ENCODE measurements at places on chromosomes 16 and 17.
A peak's percentile ranks its signal among the peaks of the same experiment; 100 is the strongest.

DNA sequence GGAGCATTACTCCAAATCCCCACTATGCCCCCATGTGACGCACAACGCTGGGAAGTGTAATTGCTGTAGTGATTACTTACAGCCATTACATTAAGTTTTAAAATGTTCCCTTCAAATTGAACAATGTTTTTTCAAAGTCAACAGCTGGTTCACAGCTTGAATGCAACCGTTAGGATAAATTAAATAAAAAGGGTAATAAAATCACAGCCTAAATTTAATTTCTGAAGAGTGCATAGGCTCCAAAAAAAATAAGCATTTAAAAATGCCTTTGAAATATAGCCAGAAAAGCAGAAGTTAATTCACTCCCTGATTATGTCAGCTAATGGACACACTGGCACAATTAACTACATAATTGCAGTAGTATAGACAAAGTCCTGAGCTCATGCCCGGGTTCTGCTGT lies 50.5 kb upstream of the KDM8 start:
- no peak for DNase-seq

DNA sequence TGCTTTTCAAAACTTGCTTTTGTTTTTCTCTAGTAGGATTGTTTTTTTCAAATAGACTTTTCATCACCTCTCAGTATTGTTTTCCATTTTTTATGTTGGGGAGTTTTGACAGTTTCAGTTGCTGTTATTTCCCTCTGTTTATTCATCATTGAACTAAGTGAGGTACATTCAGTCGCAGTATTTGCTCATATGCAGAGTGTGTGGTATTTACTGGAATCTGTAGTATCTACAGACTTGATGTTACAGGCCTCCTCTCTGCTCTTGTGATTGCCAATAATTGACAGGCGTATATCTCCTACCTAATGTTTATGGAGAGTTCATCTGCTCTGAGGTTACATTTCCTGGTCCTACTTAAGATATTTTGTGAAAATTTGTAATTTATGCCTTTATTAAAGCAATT lies 49.6 kb downstream of the COX10 start:
- no peak for DNase-seq

GRCh38 chr16:76879420-76879819 lies 311.6 kb upstream of the MON1B start:
- DNase-seq = peak; percentile 55

- DNase-seq = no peak
Observed at GRCh38 chr16:53849994-53850393, 146.0 kb downstream of the FTO start.

- no peak for DNase-seq
Observed at GRCh38 chr17:45061606-45062205, 589 bp downstream of the NMT1 start.

DNA sequence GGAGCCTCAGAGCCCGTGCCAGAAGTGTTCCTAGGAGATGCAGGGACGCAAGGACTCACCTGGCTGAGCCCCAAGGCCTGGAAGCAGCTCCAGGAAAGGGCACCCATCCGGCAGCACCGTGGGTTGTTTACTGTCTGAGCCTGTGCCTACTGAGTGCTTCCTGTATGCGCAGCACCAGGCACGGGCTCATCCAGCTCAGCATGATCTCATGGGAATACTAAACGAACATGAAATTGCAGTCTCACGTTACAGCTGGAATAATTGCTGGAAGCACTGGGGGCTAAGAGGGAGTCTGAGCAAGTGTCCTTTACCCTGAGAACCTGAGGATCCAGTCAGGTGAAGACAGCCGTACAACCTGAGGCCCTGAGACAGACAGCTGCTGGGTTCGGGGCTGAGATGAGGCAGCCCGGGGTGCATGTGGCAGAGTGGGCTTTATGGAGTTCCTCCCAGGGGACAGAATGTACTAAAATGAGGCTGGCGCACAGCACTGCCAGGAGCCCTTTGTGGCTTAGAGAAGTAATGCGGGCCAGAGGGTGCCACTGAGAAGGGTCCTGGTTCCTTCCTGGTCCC lies 5.4 kb downstream of the CTRL start:
- DNase-seq = peak; percentile 78

- DNase-seq = no peak
Observed at GRCh38 chr17:69064001-69064400, 3.3 kb upstream of the ABCA9 start.

DNA sequence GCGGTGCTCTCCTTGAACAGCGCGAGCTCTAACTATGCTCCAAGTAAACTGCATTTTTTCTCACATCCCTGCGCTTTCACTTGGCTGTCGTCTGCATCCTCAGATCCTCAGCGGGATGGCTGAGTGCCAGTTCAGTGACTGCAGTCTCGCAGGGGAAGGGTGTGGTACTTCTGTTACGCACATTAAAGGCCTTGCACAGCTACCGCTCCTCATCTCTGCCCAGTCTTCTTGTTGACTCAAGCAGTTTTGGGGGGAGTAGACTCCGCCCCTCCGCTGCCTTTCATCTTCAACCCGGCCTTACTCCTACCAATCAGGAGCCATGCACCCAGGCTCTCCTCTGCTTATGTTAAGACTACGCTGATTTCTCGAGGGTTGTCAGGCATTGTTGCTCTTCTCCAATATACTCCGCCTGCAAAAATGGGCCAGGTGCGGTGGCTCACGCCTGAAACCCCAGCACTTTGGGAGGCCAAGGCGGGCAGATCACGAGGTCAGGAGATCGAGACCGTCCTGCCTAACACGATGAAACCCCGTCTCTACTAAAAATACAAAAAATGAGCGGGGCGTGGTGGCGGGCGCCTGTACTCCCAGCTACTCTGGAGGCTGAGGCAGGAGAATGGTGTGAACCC lies 10.0 kb downstream of the ATP5PD start:
- DNase-seq = peak; percentile 86

DNA sequence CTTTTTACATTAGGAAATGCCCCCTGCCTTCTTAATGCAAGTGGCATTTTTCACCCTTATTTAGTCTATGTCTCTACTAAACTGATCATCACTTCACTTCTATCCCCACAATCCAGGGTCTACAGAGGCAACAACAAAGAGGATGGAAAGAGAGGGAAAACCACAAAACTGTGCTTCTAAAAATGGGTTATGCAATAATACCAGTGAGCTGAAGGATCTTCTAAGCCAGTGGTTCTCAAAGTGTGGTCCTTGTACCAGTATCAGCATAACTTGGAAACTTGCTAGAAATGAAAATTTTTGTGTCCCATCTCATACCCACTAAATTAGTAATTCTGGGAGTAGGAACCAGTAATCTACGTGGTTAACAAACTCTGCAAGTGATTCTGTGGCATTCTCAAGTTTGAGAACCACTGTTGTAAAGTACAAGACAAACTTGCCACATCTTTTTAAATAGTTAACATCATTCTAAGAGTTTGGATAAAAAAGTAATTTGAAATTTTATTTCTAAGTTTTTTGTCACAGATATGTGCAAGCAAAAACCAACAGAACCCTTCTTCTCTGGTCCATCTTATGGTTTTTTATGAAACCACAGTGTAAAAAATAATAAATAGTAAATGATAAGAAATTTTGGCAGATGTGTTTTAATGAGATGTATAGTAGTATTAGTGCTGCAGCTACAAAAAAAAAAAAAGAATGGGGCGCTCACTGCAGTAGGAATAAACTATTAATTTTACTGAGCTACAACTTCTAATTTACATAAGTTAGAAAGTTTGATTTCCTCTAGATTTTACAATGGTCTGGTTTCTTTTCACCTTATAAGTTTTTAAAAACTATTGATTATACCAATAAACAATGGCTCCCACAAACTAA lies 16.2 kb downstream of the CDC27 start:
- DNase-seq = no peak

- DNase-seq = no peak
Observed at GRCh38 chr16:21590287-21590686, 9.1 kb upstream of the METTL9 start.

DNA sequence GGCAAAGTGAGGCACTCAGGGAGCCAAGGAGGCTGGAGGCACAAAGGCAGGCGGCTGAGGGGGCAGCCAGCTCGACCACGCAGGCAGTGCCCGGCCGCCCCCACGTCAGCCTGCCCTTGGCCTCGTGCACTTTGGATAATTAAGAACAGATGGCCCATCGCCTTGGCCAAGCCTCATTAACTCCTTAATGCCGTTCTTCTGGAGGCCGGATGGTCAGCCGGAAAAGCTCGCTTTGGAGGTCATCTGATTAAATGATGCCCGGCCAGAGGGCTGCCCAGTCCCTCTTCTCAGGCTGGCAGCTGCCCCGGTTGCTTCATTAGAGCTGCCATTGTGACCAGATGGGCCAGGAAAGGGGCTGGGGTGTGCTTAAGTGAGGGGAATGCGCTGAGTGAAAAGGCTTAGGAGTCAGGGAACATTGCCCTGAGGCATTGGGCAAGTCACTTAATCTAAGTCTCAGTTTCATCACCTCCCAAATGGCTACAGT lies 364.0 kb downstream of the NPIPA8 start:
- DNase-seq = no peak

DNA sequence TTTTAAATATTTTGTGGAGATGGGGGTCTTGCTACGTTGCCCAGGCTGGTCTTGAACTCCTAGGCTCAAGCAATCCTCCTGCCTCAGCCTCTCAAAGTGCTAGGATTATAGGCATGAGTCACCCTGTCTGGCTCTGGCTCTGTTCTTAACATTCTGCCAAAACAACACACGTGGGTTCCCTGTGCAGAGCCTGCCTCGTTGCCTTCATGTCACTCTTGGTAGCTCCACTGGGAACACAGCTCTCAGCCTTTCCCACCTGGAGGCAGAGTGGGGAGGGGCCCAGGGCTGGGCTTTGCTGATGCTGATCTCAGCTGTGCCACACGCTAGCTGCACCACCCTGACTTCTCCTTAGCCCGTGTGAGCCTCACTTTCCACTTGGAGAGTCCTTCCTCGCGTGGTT lies 19.3 kb downstream of the CRISPLD2 start:
- no peak for DNase-seq

GRCh38 chr16:29915590-29916247 lies 10.3 kb downstream of the KCTD13 start:
- DNase-seq = no peak

- no peak for DNase-seq
Observed at GRCh38 chr17:2369551-2370210, 31.2 kb downstream of the MNT start.

DNA sequence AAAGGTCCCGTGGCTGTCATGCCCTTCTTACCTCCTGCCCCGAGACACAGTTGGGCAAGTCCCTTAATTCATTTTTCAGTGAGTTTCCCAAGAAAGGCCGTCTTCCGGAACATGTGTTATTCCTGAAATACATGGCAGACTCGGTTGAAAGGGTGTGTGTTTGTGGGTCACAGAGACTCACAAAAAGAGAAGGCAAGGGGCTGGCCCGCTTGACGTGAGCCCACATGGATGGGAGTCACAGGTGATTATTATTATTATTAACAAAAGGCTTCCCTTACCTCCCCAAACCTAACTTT lies 34.1 kb upstream of the CCR7 start:
- DNase-seq = no peak

DNA sequence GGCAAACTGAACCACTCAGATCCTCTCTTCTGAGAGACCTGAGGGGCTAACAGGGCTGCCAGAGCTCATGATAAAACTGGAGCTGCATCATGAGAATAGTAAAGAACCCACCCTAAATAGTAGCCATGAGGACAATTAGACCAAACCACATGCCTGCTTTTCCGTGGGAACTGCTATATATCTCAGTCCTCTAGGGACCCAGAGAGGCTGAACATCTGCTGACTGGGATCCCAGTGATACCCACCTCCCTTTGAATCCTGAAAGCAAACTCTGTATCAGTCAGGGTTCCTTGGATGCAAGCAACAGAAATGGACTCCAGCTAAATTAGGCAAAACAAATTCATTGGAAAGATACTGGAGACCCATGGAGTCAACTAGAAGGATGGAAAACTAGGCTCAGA lies 6.5 kb downstream of the MT1X start:
- no peak for DNase-seq

DNA sequence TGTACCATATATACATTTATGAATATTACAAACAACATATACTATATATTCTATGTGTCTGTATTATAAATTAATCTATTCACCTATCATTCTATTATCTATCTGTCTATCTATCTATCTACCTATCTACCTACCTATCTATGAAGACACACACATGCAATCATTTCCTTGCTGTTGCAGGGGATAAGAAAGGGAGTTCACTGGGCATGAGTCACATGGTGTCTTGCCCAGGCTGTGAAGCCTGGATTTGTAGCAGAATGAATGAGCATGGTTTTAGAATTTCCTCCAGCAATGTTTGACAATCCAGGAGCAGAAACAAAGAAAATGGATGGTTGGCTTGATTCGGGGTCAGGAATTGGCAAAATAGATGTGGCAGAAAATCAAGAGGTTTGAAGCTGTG lies 23.2 kb upstream of the FAM20A start:
- DNase-seq = no peak

- no peak for DNase-seq
Observed at GRCh38 chr16:23181506-23181905, 1.0 kb upstream of the SCNN1G start.

DNA sequence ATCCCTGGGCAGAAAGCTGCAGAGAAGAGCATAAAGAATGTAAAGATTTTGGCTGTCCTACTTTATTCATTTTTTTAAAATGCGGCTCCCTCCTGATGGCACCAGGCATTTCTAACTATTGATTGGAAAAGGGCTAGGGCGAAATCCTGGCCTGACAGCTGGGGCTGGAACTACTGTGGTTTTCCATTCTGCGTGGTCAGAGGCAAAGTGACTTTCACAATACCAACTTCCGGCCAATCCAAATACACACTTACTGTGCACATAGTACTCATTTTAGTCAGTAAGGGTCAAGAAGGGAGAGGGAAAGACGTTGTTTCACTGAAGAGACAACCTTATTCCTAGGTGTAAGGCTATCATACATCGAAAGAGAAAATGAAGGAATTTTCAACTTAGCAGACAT lies 113.8 kb upstream of the PMFBP1 start:
- no peak for DNase-seq

DNA sequence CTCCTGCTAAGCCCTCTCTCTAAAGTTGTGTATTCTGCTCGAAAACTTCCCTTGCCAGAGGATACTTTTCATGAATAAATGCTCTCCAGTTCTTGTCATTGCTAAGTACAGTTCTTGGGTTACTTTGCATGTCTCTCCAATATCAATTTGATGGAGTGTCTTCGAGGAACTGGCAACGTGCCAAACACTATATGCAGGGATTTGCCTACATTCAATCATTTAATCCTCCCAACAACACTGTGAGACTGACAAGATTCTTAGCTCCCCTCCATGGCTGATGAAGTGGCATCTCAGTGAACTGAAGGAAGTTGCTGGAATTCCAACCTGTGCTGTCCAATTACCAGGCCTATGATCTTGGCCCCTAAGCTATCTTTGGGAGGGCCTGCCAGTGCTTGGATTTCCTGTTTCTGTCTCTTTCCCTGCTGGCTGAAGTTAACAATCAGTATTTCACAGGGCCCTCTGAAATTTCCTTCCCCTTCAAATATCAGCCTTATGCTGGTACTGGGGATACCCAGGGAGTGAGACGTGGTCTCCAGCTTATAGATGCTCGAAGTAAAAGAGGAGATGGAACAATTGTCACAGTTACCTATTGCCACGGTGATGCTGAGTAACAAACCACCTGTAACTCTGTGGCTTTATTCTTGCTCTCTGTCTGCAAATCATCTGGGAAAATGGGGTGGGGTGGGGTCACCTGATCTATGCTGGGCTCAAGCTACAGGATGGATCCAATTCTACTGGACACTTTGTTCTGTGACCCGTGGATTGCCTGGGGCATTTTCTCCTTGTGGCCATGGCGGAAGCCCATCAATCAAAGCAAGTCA lies 19.4 kb upstream of the CRISPLD2 start:
- no peak for DNase-seq

Measured in NCI-H146 (cell line).